ENCODE measurements at places on chromosomes 12 and 14. TPM values are rescaled to one million over a fixed set of nuclear protein-coding genes. Genes with fewer than 3 reads are reported as not detected.

The EGLN3 gene
- 5.2 TPM for total RNA-seq

The CFL2 gene
- 65.6 TPM for total RNA-seq

The RNASE7 gene
- total RNA-seq: not detected

The TEX52 gene
- not detected for total RNA-seq

The RFX4 gene
- total RNA-seq: not detected

The LTBP2 gene
- 243 TPM for total RNA-seq

The AHSA1 gene
- total RNA-seq: 76.1 TPM

The HOXC5 gene
- total RNA-seq: not detected

The CCND2 gene
- total RNA-seq: 258 TPM

The METTL25 gene
- 15.7 TPM for total RNA-seq

The C14orf132 gene
- total RNA-seq: 0.98 TPM

The DEPDC4 gene
- 1.7 TPM for total RNA-seq

The CD163 gene
- total RNA-seq: not detected

The KIF5A gene
- not detected for total RNA-seq

The SMIM41 gene
- 0.19 TPM for total RNA-seq

The PTGR2 gene
- 2.3 TPM for total RNA-seq

The TOMM20L gene
- not detected for total RNA-seq

The C1S gene
- 0.48 TPM for total RNA-seq

All from vein endothelial cell (primary cell).